ENCODE measurements at places on chromosomes 5 and 9.

GRCh38 chr5:143691287-143691944 is 120.5 kb upstream of the HMHB1 start:
- peak; percentile 21 for DNase-seq

DNA sequence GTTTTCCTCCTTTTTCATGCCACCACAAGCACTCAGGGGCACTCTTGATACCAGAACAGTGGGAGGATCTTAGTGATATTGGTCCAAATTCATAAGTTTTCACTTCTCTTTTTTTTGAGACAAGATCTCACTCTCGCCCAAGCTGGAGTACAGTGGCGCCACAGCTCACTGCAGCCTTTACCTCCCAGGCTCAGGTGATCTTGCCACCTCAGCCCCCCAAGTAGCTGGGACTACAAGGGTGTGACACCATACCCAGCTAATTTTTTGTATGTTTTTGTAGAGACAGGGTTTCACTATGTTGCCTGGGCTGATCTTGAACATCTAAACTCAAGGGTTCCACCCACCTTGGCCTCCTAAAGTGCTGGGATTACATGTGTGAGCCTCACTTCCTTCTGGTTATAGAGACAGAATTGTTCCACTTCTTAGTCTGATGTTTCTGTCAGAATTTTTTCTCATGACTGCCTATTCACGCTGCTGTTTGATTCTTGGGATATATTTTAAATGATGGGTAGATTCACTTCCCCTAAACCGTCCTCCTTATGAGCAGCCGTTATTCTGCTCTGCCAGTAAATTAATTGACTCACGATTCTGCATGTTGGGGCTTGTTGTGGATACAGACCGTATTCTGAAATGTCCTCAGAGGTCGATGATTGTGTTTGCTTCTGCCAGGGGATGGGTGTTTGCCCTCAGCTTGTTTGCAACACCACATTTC is 30.8 kb downstream of the MTAP start:
- no peak for DNase-seq

- no peak for DNase-seq
These were observed 3.8 kb downstream of the MRPL22 start for GRCh38 chr5:154944716-154945115.

DNA sequence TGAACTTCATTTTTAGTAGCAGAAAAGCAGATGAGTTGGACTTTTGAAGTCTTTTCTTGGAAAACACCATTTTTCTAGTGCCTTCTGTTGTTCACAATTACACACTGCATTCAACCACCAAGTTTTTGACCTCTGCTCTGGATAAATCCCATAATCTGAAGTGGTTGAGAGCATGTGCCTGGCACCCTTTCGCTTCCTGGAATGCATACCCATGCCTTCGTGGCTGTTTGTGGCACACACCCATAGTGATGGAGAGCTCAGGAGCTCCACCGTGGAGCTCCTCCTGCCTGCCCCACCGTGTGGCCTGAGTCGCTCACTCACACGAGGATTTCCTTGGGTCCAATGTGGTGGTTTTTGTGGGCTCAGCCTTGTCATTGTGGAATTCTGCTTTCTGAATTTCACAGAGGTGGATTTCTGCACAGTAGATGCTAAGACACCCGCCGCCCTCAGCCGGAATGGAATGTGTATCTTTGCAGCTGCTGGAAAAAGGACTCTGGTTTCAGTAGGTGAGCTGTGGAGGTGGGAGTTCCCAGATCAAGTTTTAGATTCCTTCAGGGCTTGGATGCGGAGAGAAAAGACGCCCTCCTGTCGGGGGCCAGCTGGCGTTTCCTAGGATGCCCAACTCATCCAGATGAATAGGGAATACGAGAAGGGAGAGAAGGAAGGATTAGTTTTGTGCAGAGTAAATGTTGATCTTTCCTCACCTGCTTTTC is 500.4 kb downstream of the IRX1 start:
- DNase-seq = no peak

- DNase-seq = no peak
These were observed 132.1 kb downstream of the PDZD2 start for GRCh38 chr5:31770998-31771397.

- no peak for DNase-seq
These were observed 78.4 kb downstream of the SLC38A9 start for GRCh38 chr5:55633574-55634208.

Measured in large intestine (tissue), 12 donors.